ENCODE measurements at places on chromosomes 1 and 21. TPM values are rescaled to one million over a fixed set of nuclear protein-coding genes. Genes with fewer than 3 reads are reported as not detected.

DNA sequence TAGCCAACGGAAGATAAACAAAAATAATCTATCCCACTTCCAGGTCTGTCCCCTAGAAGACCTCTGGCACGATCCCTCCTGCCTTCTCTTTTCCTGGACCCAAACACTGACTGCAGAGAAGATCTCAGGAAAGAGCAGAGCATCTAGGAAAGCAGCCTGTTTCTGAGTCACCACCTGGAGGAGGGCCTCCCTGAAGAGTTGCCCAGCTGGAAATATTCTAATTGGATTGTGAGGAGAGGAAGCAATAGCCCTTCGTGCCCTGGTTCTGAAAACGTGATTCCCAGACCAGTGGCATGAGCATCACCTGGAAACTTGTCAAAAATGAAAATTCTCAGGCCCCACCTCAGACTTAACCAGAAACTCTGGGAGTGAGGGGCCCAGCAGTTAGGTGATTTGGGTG is 411.1 kb downstream of the SETD4 start:
- H3K36me3 ChIP-seq: no peaks in the 10 kb centered on the region
- no peak overlapping the region for H3K4me3 ChIP-seq
- H3K27ac ChIP-seq: no peak overlapping the region
- no peaks in the 10 kb centered on the region for H3K4me1 ChIP-seq
- no peak for DNase-seq

RNF186 gene
- not detected for total RNA-seq

- H3K36me3 ChIP-seq: no peaks in the 10 kb centered on the region
- H3K4me3 ChIP-seq: no peak overlapping the region
- DNase-seq: no peak
- H3K27ac ChIP-seq: no peak overlapping the region
- no peaks in the 10 kb centered on the region for H3K4me1 ChIP-seq
These were observed 52.0 kb upstream of the TACSTD2 start for GRCh38 chr1:58629031-58629462.

GRCh38 chr21:40166291-40166843 is 299.1 kb downstream of the PCP4 start:
- no peak overlapping the region for H3K4me3 ChIP-seq
- H3K27ac ChIP-seq: no peak overlapping the region
- H3K4me1 ChIP-seq: no peaks in the 10 kb centered on the region

DNA sequence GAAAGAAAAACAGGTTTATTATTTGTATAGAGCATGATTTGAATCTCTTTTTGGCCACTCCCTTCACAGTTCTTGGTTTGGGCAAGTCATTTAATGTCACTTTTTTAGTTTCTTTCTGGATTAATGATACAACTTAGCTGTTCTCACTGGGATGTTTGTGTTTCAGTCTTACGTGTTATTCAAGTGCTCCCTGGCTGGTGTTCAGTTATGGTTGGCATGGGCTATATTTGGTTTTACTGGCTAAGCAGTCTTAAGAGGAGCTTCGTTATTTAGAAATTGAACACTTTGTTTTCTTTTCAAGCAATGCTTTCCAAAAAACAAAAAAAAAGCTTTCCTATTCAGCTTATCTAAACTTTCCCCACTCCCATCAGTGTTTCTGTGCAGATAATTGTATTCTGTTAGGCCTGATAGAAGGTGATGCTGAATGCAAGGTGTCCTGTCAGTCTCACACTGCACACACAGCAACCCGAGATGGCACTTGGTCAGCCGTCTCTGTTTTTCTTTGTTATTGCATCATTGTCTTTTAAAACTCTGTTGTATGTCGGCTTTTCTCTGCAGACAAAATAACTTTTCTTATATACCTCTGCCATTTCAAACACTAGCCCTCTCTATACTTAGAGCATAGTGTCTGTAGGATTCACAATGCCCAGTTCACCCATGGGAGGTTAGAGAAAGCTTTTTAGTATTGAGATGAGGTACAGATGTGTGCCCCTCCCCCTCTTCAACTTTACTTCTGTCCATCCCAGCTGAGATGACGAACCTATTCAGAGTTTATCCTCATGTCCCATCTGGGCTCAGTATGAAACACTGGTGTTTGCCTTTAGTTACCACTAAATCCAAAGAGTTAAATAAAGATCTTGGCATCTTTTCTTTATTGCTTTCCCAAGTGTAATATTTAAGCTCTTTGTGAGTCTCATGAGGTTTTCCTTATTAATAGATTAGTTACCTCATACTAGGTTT is 80.2 kb downstream of the VPS13D start:
- no peaks in the 10 kb centered on the region for H3K27me3 ChIP-seq
- DNase-seq: peak; percentile 63
- no peaks in the 10 kb centered on the region for H3K36me3 ChIP-seq
- H3K27ac ChIP-seq: peak overlapping the region; percentile 87
- H3K4me3 ChIP-seq: no peak overlapping the region
- H3K4me1 ChIP-seq: peaks cover 3% of the 10 kb centered on the region

LRIG2 gene
- 24.7 TPM for total RNA-seq

GRCh38 chr1:31679676-31680230 is 24.1 kb downstream of the COL16A1 start:
- no peak overlapping the region for H3K4me3 ChIP-seq
- H3K4me1 ChIP-seq: no peaks in the 10 kb centered on the region
- no peak for DNase-seq
- no peaks in the 10 kb centered on the region for H3K36me3 ChIP-seq
- H3K27ac ChIP-seq: no peak overlapping the region

GRCh38 chr1:226679853-226680516 is 59.1 kb downstream of the ITPKB start:
- no peaks in the 10 kb centered on the region for H3K27me3 ChIP-seq
- H3K4me3 ChIP-seq: peak overlapping the region; percentile 12
- no peaks in the 10 kb centered on the region for H3K36me3 ChIP-seq
- DNase-seq: peak; percentile 92
